ENCODE measurements at places on chromosomes 16 and 17.
A peak's percentile ranks its signal among the peaks of the same experiment; 100 is the strongest.

DNA sequence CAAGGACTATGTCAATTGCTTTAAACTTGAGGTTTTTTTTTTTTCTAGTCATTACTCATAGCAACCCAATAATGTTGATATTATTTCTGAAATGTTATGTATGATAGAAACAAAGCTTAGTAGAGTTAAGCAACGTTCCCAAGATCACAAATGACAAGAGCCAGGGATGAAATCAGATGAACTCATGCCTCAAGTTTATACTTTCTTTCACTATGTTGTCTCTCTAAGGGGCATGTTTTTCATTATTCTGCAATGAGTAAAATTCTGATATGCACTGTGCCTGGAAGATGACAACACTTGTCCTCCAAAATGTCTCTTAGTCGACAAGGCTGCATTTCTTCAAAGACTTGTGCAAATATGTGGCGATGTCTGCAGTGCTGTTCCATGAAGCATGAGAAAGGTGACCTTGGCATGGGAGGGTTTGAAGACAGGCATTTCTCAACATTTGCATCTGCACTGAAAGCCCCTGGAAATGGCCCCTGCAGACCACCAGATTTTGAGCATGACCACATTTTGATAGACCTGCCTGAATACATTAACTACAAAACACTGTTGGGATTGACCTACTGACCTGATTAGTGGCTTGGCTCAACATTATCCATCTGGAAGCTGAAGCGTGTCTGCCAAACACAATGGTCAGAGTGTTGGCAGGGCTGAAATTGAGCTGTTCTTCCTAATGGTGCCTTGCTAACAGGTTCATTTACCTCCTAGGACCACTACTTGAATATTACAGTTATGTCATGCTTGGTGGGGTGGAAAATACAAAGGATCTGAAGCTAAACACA lies 1027.5 kb downstream of the CDH11 start:
- DNase-seq = no peak

GRCh38 chr16:47779201-47780016 lies 318.3 kb downstream of the PHKB start:
- DNase-seq = no peak

DNA sequence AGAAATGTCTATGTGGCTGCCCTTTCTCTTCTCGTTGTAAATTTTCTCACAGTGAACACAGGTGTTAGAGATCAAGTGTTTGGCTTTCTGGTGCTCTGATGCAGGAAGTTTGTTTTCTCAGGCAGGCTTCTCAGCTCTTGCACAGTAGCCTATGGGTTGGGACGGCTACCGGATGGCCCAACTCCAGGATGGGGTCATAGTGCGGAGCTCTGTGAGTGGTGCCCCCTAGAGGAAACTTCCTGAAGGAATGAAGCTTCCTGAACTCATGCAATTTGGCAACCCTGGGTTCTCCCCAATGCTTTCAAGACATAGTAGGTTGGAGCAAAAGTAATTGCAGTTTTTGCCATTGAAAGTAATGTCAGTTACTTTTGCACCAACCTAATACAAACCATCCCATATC lies 407.5 kb upstream of the HSBP1 start:
- no peak for DNase-seq

- DNase-seq = peak; percentile 33
These were observed 919 bp downstream of the N4BP1 start for GRCh38 chr16:48608871-48609651.

- DNase-seq = no peak
These were observed 758 bp upstream of the UBALD2 start for GRCh38 chr17:76264425-76264754.

DNA sequence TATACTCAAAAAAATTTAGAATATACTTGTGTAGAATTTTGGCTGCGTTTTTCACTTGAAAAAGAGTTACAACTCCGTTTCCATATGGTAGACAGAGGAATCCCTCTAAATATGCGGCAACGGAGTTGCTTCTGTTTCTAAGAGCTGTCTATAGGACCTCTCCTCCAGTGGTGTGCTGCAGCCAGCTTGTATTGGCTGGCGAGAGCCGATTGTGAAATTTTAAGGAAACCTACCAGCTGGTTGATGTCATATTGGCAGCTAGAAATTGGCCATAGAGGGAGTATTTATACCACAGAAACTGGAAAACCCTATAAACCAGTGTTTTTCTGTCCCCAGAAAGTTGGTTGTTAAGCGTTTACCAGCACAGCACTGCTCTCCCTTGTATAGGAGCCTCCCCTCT lies 655.8 kb upstream of the EEF2KMT start:
- DNase-seq = no peak

DNA sequence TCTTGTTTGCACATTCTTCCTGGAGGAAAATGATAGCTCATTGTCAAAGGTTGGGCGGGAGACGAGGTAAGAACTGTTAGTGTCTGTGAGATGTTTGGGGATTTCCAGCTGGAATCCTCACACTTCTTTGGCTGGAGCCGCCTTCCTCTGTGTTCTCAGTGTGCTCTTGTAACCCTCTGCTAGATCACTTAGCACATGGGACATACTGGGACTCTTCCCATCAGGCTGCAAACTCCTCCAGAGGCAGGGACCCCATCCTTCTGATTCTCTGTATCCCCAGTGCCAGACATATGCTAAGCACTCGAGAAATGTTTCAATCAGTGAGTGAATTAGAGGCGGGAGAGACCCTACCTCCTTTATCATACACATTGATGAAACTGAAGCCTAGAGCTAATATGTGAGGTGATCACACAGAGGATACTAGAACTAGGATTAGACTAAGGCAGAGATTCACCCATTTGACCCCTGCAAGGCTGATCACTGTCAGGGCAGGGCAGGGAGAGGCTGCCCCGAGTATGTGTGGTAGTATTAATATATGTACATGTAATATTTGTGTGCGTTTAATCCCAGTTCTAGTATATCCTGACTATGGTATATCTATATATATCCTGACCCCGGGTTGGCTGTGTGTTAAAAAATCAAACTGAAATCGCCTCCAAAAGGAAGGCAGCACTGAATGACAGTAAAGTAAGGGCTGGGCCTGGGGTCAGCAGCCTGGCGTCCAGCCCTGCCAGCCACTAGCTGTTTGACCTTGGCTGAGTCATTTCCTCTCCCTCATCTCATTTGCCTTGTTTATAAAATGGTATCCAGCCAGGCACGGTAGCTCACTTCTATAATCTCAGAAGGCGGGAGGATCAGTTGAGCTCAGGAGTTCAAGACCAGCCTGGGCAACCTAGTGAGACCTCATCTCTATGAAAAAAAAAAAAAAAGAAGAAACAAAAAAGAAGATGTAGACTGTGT lies 75.5 kb upstream of the TBX2 start:
- DNase-seq = peak; percentile 55

DNA sequence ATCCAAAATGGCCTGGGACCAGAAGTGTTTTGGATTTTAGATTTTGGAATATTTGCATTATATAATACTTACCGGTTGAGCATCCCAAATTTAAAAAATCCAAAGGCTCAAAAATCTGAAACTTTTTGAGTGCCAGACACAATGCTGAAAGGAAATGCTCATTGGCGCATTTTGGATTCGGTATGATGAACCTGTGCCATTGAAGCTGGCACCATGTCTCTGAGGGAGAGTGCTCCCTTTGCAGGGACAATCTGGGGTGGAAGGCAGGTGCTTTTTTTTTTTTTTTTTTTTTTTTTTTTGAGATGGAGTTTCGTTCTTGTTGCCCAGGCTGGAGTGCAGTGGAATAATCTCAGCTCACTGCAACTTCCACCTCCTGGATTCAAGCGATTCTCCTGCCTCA lies 17.7 kb downstream of the SMTNL2 start:
- no peak for DNase-seq
